AG20443 (cell line): ENCODE measurements at places on chromosomes 4 and X.

DNA sequence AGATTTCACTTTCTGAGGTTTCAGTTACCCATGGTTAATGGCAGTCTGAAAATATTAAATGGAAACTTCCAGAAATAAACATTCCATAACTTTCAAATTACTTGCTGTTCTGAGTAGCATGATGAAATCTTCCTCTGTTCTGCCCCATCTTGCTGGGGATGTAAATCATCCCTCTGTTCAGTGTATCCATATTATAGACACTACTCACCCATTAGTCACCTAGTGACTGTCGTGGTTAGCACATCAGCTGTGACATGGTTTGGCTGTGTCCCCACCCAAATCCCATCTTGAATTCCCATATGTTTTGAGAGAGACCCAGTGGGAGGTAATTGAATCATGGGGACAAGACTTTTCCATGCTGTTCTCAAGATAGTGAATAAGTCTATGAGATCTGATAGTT is 125.5 kb upstream of the GIMD1 start:
- DNase-seq, result peak; percentile 34

DNA sequence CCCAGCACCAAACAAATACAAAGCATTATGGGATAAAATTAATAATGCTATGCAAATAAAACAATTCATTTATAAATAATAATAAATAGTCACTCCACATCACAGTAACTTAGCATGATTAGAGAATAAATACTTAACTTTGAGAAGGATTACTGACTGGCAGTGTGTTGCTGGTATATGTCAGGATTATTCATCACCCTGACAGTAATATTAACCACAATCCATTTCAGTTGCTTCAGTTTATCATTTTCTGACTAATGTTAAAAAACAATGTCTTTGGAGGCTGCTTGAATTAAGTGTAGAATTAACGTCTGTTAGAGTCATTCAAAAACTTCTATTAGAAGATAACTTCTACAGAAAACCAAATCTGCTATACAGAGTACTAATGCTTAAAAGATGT is 124.1 kb upstream of the MAB21L2 start:
- DNase-seq, result no peak

GRCh38 chr4:67151376-67152343 is 393.6 kb downstream of the CENPC start:
- no peak for DNase-seq

- DNase-seq, result peak; percentile 87
Observed at GRCh38 chr4:141046255-141046654, 87.0 kb downstream of the RNF150 start.

GRCh38 chr4:24858550-24858949 is 54.3 kb downstream of the CCDC149 start:
- DNase-seq, result no peak

- no peak for DNase-seq
Observed at GRCh38 chrX:123743312-123743711, 10.5 kb upstream of the THOC2 start.
